ENCODE measurements at places on chromosomes 11 and 22.

- DNase-seq, result no peak
Observed at GRCh38 chr11:9664276-9665171, 647 bp downstream of the SWAP70 start.

DNA sequence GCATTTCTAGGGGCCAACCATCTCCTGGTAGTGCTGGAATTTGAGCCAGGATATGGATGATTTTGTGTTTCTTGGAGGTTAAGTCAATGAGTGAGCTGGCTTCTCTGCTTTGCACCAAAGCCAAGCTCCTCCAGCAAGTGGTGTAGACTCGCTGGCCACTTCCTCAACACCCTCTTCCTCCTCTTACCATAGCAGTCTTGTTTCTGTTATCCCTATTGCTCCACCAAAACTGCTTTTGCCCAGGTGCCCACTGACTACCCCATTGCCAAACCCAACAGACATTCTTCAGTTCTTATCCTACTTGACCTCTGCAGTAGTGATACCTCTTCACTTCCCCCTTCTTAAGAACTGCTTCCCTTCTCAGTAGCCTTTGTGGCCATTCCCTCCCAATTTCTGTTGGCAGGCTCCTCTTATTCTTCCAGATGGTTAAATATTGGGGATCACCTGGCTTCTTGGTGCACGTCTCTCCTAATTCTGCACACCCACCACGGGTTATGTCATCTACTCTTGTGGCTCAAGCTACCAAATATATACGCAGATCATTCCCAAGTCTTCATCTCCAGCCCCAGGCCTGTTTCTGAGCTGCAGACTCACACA is 7.0 kb upstream of the PRG2 start:
- no peak for DNase-seq

GRCh38 chr22:47788461-47788860 is 1026.0 kb downstream of the TBC1D22A start:
- no peak for DNase-seq

- no peak for DNase-seq
Observed at GRCh38 chr11:11592146-11592684, 29.6 kb downstream of the GALNT18 start.

- DNase-seq, result no peak
Observed at GRCh38 chr11:33919645-33920044, 27.8 kb upstream of the LMO2 start.
